Activated T-cell treated with anti-CD3 and anti-CD28 coated beads for 48 hours (primary cell): ENCODE measurements at places on chromosomes 16 and 17.

GRCh38 chr16:86512301-86512859 lies 2.1 kb downstream of the FOXF1 start:
- no peak for DNase-seq

DNA sequence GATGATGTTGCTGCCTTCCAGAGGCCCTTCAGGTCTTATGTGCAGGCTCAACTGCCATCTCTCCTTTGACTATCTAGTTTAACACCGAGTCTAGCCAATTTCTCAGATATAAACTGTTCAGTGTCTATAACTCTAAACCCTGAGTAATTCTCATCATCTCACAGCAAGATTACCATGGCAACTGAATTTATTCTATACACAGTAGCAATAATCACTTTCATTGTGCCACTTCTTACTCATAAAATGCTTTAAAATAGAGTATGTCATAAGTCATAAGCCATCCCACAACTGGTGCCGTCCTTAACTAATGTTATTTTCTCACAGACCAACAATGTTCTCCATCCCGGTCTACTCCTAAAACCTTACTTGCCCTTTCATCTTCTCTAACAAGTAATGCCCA lies 45.0 kb downstream of the SYNRG start:
- no peak for DNase-seq

DNA sequence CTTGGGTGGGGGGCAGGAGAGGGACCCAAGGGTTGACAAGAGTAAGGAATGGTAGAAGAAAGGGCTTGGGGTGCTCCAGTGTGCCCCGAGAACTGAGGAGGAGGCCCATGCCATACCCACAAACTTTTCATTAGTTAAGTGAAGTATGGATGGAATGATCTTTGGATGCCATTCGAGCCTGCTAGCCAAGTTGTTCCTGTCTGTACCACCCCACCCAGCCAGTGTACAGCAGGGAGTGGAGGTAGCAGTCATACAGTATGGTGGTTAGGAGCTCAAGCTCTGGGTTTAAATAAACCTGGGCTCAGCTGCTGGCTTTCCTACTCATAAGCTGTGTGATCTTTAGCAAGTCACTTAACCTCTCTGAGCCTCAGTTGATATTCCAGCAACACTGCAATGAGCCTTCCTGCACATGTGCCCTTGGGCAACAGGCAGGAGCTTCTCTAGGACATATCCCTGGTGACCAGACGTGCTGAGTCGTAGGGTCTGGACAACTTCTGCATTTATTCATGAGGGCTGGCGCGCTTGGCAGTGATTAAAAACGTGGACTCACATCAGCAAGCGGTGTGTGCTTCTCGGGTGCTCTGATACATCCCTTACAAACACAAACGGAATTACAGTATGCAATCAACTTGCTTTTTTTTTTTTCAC lies 22.9 kb downstream of the ITPRIPL2 start:
- DNase-seq, result no peak

- no peak for DNase-seq
Measured at GRCh38 chr16:50234771-50235556, 31.4 kb upstream of the ADCY7 start.

DNA sequence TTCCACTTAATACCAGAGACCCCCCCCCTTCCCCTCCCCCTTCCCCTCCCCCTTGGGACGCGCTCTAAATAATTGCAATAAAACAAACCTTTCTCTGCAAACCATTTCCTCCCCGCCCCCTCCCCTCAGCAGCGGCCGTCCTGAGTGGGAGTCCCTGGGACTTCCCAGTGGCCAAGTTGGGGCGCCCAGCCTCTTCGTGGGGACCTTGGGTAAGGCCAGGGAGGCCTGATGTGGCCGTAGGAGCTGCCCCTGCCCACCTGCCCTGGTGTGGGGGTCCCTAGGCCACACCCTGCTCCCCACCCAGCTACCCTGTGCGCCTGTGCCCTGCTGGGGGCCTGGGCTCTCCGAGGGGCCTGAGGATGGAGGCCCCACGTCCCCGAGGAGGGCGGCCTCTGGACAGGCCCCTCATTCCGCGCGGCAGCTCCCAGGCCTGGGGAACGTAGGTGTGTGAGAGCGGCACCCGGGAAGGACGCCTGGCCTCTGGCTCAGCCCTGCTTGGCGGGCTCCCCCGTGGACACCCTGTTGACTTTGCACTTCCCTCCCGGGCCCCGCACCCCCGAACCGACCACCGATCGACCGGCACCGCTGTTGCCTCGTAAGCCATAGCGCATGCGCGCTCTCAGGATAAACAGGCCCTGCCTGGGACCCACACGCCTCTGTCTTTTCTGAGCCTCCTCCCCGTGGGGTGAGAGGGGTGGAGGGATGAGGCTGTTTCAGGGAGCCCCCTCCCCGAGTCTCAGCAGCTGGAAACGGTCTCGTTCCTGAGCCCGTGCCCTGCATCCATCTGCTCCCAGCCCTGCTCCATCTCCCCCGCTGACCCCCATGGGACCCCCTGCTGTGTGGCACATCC lies 9.0 kb downstream of the NTHL1 start:
- DNase-seq, result no peak

- DNase-seq, result no peak
Measured at GRCh38 chr17:1008008-1008761, 11.3 kb downstream of the TIMM22 start.

DNA sequence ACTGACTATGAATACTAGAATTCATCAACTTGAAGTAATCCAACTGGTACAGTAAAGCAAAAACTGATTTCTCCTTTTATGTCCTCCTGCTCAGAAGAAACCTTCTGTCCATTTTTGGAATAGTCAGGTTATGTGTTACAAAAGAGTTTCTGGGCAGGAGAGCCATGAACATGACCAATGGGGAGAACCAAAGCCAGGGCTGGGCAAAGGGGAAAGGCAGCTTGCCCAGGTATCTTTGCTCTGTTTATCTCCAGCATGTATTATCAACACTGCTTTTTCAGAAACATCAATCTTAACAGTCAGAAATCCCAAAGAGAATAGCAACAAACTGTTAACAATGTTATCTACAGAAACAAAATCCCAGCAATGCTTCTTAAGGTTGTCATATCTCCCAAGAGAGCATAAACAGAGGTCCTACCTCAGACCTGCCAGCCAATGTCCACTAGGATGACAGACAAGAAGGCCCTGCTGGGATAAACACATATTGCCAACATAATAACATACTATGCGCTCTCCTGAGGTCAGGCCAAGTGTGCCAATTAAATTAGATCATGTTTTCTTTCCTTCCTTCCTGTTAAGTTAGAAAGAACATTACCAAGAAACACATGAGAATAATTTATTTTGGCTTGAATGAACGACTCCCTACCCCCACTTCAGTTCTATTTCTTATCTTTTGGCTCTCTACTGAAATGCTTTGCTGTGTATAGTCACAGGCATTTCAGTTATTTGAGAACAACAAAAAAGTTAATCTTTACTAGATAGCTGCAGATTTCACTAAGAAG lies 28.0 kb downstream of the BLMH start:
- DNase-seq, result no peak

DNA sequence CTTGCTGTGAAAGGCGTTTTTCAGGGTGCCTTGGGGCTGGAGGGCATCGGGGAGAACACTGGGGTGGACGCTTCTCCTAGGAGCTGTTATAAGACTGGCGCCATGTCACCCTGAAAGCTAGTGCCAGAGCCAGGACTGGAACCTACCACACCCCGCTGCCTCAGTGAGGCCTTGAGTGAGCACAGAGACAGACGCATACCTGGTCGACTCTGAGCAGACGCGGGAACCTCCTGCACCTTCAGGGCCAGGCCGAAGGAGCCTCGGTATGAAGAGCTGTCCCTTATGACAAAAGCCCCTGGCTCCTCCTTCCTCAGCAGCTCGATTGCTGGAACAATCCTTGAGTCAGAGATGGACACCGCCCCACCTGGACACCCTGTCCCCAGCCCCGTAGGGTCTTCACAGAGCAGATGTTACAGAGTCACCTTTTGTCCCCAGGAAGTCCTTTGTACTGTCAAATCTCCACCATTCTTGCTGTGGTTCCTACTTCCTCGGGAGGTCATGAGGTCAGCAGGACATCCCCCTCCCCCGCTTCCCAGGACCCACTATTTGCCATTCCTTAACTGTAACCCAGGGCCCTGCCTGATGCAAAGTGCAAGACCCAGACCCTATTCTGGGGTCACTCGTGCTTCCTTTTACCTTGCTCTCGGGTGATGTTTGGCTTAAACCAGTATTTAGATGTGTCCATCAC lies 17.0 kb downstream of the TNS4 start:
- DNase-seq, result no peak

GRCh38 chr17:75869282-75870141 lies 8.9 kb downstream of the TRIM47 start:
- DNase-seq, result no peak

GRCh38 chr16:19967561-19967960 lies 82.9 kb upstream of the GPRC5B start:
- no peak for DNase-seq

GRCh38 chr16:71867939-71868338 lies 16.0 kb downstream of the ZNF821 start:
- DNase-seq, result no peak
